ENCODE measurements at places on chromosomes 11 and 22.

GRCh38 chr11:78926633-78927338, 352.1 kb upstream of the NARS2 start:
- no peak for DNase-seq

DNA sequence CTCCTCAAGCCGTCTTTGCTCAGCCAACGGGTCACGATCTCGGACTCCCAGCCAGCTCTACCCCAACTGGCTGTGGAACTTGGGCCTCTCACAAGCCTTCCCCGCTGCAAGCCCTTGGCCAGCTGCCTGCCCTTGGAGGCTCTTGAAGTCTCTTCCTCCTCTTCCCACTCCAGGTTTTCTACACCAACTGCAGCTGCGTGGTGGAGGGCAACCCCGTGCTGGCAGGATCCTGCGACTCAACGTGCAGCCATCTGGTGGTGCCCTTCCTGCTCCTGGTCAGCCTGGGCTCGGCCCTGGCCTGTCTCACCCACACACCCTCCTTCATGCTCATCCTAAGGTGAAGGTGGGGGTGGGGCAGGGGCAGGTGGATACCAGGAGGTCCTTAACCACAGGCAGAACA, 40.5 kb upstream of the TPBGL start:
- DNase-seq = no peak

- DNase-seq = no peak
Observed at GRCh38 chr11:3202305-3202704, 16.3 kb downstream of the MRGPRG start.

DNA sequence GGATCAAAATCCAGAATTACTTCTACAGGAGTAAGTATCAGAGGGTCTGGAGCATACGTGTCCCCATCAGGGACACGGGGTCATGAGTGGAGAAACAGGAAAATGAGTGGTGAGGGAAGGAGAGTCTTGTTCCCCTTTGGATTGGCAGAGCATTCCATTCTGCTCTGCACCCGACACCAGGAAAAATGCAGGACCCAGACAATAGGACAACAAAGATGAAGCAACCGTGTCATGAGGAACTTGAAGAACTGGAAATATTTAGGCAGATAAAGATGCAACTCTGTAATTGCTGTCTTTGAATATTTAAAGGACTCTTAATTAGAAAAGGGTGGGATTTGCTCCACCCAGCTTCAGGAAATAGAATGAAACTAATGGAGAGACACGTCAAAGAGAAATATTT, 89.0 kb upstream of the BLID start:
- no peak for DNase-seq

DNA sequence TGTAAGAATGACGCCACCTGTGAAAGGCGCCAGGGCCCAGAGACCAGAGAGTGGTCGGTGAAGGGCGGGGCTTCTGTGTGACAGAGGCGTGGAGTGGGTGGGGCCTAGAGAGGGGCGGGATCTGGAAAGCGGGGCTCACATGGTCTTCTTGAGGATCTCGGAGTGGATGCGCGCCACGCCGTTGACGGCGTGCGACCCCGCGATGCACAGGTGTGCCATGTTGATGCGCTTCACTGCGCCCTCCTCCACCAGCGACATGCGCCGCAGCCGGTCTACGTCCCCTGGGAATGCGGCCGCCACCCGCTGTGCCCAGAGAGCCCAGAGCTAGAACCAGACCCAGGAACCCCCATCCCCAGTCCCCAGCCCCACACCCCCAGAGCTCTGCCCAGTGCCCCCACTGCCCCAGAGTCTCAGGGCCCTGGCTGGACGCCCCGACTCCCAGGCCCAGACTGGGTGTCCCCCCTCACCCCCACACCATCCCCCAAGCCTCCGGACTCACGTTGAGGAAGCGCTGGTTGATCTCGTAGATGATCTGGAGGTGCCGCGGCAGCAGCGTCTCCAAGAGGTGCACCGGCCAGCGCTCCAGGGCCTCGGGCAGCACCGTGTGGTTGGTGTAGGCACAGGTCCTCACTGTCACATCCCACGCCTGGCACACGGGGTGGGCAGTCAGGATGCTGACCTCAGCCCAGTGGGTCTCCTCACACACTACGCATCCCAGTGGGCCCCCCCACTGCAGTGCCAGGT, 6.2 kb downstream of the PYGM start:
- no peak for DNase-seq

Data from GM13976 (cell line).